Heart left ventricle (tissue), 16 donors: ENCODE measurements at places on chromosomes 12 and 14. TPM values are rescaled to one million over a fixed set of nuclear protein-coding genes. Genes with fewer than 3 reads are reported as not detected.

- no peak for DNase-seq
Measured at GRCh38 chr14:34682787-34683321, 31.5 kb downstream of the CFL2 start.

RARG gene
- polyA plus RNA-seq = 10.2 TPM

DNA sequence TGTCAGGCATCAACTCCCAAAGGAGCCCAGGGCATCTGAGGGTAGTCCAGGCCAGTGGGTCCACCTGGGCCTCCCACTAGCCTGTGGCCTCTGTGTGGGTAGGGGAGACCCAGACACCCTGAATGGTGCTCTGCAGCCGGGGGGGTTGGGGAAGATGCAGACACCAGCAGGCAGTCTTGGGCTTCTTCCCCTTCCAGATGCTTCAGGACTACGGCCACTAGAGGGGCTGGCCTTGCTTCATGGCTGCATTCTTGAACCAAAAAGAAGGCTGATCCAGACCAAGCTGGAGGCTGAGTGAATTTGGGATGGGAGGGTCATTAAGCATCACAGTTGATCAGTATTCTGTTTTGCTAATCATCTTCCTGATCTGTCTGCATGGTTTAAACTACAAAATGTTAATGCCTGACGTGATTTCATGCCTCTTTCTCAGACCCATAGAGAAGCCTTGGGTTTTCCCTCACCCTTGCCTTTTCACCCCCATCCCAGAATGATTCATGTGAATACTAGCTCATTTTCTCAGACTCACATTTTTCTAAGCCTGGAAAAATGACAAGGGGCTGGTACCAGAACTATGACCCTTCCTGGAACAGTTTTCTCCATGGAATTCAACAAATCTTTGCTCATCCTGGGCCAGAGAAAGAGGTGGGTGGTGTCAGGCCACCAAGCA lies 134.2 kb downstream of the NTF3 start:
- no peak for DNase-seq

DNA sequence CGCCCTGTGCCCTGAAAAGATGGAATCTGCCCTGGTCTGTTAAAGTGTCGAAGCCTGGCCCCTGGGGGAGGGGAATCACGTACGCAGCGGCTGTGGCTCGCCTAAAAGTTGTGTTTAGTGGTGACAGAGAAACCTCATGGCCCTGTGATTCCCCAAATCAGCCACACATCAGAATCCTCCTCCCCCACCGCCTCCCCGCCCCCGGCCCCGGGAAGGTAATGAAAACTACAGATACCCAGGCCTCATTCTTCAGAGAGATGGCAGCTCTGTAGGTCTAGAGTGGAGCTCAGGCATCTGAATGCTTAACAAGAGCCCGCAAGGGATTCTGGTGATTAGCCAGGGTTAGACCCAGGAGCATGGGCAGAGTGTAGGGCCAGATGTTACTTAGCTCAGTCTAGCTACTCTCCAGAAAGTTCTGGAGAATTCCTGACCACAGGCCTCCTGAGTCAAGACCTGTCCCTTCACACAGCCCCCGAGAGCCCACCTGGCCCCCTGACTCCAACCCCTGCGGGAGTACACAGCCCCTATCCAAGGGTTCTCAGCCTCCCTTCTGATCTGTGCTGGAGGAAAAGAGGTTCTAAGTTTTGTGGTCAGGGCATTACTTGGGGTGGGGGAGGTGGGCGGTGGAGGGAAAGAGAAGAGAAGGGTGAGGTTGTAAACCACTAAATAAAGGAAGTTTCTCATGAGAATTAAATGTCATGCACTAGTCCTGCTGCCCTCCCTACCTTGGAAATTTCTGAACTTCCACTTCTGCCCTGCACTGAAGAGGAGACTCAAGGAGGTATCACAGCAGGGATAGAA lies 114.8 kb downstream of the PLXNC1 start:
- DNase-seq = no peak

MUCL1 gene
- polyA plus RNA-seq = not detected

DNA sequence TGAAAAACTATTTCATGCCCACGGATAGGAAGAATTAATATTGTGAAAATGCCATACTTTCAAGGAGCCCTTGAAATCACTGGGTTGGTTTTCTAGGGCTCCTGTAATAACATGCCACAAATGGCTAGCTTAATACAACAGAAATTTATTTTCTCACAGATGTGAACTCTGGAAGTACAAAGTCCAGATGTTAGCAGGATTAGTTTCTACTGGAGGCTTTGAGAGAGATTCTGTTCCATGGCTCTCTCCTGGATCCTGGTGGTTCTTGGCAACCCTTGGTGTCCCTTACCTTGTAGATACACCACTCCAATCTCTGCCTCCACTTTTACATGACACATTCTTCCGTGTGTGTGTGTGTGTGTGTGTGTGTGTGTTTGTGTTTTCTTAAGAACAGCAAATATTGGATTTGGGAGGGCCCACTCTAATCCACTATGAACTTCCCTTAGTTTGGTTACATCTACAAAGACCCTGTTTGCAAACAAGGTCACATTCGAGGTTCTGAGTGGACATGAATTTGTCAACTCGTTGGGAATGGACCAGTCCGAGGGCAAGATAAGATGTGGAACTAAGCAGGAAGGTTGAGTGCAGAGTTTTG lies 381.1 kb downstream of the IPO8 start:
- no peak for DNase-seq
